Stimulated activated CD8-positive, alpha-beta memory T cell treated with anti-CD3 and anti-CD28 coated beads, Interleukin-15, amount 100 ng/mL, for 1 hour (primary cell): ENCODE measurements at places on chromosomes 13 and 19.

DNA sequence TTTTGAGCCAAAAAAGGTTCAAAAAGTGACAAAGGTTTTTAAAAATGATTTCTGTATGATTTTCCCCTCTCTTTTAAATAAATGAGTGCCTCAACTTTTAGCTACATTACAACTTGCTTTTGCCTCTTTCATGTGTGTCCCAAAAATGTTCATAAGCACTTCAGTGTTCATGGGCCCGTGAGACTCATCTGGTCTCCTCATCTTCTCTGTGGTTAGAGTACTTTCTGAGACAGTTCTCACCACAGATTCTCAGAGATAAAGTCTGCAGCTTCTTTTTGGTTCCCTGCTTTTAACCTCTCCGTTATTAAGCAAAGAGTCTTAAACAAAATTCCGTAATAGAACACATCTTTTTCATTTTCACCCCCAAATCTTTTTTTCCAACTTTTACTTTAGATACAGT is 156.9 kb downstream of the DLEU7 start:
- no peak for DNase-seq

GRCh38 chr13:70736622-70737317 is 628.5 kb upstream of the KLHL1 start:
- DNase-seq, result no peak

DNA sequence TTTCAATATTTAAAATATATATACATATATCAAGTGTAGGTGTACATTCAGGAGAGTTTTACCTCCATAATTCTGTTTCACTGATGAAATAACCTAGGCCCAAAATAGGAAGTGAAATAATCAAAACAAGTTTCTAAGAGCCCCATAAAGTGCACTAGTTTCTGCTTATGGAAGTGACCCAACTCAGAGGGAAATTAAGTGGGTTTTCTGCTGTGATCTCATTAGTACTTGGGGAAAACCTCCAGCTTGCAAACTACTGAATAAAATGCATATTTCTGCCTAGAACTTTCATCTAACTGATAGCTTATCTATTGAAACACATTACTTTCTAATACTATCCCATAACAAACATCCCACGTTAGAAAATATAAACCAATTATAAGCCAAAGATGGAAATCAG is 45.4 kb upstream of the MIR17HG start:
- no peak for DNase-seq

- no peak for DNase-seq
Observed at GRCh38 chr13:45194081-45194939, 6.5 kb downstream of the KCTD4 start.

- DNase-seq, result no peak
Observed at GRCh38 chr13:26605845-26606244, 48.4 kb downstream of the WASF3 start.

DNA sequence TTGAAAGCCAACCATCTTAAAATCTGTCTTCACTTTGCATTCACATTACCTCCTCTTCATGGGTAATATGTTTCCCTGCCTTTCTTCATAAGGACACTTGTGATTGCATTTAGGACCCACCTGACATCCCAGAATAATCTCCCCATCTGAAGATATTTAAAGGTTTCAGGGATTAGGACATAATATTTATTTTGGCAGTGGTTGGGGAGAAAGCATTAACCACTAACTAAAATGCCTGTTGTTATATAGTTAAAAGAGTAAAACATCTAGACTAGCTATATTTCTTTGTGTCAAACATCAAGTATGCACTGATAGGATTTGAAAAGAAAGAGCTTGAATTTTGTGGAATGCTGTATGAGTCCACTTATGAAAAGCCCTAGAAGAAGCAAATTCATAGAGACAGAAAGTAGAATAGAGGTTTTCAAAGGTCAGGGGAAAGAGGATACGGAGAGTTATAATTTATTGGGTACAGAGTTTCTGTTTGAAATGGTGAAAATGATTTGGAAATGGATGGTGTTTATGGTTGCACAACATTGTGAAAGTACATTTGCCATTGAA is 457.7 kb upstream of the SPRY2 start:
- DNase-seq, result no peak

DNA sequence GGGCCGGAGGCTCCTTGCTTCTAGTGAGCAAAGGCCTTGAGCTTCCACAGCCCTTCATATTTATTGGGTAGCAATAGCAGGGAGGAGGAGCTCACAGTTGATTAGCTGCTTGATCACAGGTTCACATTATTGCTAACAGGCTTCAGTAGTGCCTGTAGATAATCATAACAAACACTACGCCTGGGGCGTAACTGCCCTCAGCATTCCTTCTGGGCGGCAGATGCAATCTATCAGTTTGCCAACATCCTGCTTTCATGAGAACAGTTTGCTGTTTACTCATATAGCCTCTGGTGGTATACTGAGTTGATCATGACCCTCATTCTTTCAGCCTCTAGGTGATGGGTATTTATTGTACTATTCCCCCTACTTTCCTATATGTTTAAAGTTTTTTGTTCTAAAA is 149.4 kb downstream of the B3GLCT start:
- DNase-seq, result no peak

- no peak for DNase-seq
Observed at GRCh38 chr19:16051254-16052025, 24.9 kb upstream of the TPM4 start.

DNA sequence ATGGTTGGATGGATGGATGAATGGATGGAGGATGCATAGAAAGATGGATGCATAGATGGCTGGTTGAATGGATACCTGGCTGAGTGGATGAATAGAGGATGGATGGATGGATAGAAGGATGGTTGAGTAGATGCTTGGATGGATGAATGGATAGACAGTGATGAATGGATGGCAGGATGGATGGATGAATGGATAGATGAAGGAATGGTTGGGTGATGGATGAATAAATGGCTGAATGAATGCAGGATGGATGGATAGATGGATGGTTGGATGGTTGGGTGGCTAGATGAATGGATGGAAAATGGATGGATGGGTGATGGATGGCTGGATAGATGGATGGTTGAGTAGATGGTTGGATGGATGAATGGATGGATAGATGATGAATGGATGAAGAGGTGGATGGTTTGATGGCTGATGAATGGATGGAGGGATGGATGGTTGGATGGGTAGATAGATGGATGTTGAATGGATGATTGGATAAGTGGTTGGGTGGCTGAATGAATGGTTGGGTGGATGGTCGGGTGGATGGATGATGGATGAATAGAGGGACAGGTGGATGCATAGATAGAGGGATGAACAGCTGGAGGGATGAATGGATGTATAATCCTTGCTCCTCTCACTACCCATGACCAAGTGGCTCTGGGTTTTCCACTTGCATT is 3.6 kb upstream of the SULT2B1 start:
- DNase-seq, result no peak

- DNase-seq, result no peak
Observed at GRCh38 chr13:109745702-109746101, 40.7 kb downstream of the IRS2 start.

GRCh38 chr19:13885826-13886365 is 9.0 kb downstream of the NANOS3 start:
- DNase-seq, result no peak

- no peak for DNase-seq
Observed at GRCh38 chr13:62210951-62211350, 795.3 kb upstream of the PCDH20 start.

- DNase-seq, result no peak
Observed at GRCh38 chr19:49331616-49332055, 3.6 kb upstream of the CD37 start.

DNA sequence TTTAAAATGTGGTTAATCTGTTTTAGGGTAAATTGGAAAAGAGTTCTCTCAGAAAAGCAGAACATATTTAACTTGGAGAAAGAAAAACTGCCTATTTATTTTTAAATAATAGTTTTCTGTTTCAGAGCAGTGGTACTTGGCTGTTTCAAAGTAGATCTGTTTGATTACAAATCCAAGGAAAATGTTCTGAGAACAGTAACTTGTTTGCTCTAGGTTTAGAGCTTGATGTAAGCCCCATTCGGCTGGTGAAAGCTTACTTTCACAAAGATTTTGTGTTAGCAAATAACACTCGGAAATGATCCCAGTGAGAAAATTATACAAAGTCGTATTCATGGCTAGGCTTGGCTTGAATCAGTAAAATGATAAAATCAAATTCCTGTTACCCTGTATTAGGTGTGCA is 395.8 kb upstream of the GPC6 start:
- no peak for DNase-seq

GRCh38 chr13:34465423-34465922 is 476.6 kb upstream of the NBEA start:
- no peak for DNase-seq

DNA sequence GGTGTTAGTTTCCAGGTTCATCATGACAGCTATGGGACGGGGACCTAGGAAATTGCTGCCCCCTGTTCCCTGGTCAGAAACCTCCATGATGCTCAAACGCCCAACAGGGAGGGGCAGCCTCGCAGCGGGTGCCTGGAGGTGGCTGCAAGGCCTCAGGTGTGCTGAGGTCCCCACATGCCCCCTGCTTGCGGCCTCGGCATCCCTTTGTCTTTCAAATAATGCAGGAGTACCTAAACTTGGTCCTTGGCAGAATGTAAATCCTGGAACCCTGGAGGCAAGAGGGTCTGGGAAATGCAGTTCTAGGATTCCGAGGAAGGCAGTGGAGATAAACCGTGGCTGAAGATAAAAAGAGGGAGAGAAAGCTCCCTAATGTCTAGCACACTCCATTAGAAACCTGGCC is 52.4 kb downstream of the SKA3 start:
- no peak for DNase-seq

DNA sequence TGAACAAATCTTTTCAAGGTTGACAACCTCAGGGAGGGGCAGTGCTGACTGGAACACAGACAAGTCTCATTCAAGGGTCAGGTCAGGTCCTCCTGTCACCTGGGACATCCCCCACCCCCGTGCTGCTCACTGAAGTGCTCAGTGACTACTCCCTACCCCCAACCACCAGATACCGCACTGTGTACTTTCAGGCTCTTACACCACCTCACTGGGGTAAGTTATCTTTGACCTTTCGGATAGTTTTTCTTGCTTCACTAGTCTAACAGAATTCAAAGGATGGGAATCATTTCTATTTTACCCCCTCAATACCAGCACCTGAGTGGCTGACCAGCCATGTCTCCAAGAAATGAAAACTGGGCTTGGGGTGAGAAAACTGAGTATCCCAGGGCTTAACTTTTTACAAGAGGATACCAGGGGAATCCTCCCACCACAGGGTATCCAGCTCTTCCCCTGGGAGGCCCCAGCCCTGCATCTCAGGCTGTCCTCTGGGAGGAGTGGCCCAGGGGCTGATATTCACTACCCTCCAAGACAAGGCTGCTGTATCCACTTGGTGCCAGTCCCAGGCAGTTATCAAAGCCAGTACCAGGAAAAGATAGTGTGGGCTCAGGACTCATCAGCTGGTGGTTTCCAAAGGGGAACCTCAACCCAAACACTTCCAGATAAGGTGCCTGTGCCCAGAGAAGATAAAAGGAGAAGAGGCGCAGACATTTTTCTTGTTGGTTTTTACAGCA is 2.1 kb downstream of the ZNF563 start:
- no peak for DNase-seq
